ENCODE measurements at places on chromosomes 16 and 17.

- DNase-seq = no peak
These were observed 12.8 kb downstream of the PHF12 start for GRCh38 chr17:28938552-28938951.

DNA sequence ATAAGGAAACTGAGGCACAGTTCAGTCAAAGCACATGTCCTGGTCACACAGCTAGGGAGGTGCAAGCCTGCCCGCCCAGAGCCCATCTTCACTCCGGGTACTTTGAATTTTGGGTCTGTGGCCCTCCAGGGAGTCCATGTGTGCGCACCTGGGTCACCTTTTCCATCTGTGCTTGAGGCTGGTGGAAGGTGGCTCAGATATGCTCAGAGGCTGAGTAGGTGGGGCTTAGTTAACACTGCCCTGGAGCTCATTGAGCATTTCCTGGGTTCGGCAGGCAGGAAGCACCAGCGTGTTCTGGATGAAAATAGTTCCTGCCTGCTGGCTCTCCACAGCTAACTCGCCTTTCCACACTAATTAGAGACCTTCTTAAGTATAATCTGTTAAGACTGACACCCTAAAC is 19.2 kb downstream of the FAM234A start:
- no peak for DNase-seq

GRCh38 chr17:42526031-42526444 is 10.0 kb upstream of the NAGLU start:
- no peak for DNase-seq

DNA sequence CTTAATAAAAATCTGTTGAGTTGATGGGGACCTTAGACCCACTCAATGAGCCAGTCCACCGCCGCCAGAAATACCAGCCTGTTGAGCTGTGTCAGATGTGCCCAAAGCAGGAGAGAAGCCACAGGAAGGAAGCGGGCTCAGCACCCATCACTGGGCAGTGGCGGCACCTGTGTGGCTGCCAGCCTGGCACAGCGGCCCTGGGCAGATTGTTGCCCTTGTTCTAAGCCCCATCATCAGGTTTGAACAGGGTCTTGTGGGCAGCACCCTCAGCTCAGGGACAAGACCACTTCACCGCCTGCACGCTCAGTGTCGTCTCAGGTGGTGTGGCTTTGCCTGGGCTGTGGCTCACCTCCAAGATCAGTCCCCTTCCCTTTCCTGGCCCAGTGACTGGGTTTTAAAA is 9.3 kb downstream of the ENDOV start:
- DNase-seq = no peak

GRCh38 chr17:62708587-62708986 is 81.1 kb downstream of the MRC2 start:
- no peak for DNase-seq

GRCh38 chr17:80782536-80783427 is 208.9 kb upstream of the CHMP6 start:
- no peak for DNase-seq

- no peak for DNase-seq
These were observed 52.0 kb upstream of the AMZ2 start for GRCh38 chr17:68195667-68196393.
